ENCODE measurements at places on chromosomes 2 and 18.

GRCh38 chr2:236164201-236164924, 3.8 kb downstream of the GBX2 start:
- peak; percentile 80 for DNase-seq

GRCh38 chr2:180872255-180872654, 108.2 kb upstream of the UBE2E3 start:
- no peak for DNase-seq

GRCh38 chr2:18959952-18960717, 370.8 kb upstream of the NT5C1B start:
- no peak for DNase-seq

GRCh38 chr2:64114063-64114911, 29.9 kb downstream of the PELI1 start:
- DNase-seq, result no peak

- no peak for DNase-seq
Observed at GRCh38 chr18:62717169-62717924, 2.0 kb downstream of the PHLPP1 start.

DNA sequence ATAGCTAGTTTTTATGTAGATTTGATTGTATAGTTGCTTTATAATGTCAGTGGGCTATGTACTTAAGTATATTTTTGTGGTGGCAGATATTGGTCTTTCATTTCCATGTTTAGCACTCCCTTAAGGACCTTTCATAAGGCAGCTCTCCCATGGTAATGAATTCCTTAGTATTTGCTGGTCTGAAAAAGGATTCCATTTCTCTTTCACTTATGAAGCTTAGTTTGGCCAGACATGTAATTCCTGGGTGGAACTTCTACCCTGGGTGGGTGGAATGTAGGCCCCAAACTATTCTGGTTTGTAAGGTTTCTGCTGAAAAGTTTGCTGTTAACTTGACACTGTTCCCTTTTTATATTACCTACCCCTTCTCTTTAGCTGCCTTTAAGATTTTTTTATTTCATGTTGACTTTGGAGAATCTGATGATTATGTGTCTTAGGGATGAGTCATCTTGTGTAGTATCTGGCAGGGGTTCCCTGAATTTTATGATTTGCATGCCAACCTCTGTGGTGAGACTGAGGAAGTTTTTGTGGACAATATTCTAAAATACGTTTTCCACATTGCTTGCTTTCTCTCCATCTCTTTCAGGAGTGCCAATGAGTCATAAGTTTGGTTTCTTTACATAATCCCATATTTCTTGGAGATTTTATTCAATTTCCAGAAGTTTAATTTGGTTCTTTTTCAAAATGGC, 65.4 kb upstream of the VRK2 start:
- no peak for DNase-seq

DNA sequence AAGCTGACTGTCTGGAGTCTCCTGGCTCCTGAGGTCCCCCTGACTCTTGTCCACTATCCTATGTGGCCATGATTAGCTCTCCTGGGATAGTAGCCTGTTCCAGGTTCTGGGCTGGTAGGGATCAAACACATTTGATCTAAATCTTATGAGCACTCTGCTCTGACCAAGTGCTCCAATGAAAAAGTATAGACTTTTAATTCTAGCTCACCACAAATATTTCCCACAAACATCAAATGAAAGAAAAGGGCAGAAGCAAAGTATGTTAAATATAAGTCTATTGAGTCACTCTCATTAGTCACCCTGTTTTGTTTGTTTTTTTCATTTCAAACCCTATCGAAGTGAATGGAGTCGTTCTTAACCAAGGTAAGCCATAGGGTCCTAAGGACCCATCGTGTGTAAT, 39.7 kb upstream of the NEDD4L start:
- DNase-seq, result no peak

- DNase-seq, result peak; percentile 69
Observed at GRCh38 chr2:23312996-23313606, 71.9 kb upstream of the KLHL29 start.

DNA sequence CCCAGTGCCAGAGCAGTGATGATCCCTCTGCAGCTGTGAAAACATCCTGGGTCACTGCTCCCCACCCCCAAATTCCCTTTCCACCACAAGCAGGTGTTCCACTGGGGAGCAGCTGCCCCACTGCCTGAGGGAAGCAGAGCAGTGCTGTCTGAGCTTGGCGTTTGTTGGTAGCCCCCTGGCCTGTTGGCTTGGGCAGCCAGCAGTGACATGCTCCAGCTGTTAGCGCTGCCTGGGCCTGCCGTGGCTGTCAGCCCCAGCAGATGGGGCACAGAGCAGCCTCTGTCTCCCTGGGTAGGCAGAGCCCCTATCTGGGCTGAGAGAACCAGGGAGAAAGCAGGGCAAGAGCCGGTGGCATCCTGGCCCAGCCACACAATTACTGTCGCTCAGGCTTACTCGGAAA, 247.7 kb downstream of the GLI2 start:
- no peak for DNase-seq
